ENCODE measurements at places on chromosomes 5 and 9.
A peak's percentile ranks its signal among the peaks of the same experiment; 100 is the strongest.

DNA sequence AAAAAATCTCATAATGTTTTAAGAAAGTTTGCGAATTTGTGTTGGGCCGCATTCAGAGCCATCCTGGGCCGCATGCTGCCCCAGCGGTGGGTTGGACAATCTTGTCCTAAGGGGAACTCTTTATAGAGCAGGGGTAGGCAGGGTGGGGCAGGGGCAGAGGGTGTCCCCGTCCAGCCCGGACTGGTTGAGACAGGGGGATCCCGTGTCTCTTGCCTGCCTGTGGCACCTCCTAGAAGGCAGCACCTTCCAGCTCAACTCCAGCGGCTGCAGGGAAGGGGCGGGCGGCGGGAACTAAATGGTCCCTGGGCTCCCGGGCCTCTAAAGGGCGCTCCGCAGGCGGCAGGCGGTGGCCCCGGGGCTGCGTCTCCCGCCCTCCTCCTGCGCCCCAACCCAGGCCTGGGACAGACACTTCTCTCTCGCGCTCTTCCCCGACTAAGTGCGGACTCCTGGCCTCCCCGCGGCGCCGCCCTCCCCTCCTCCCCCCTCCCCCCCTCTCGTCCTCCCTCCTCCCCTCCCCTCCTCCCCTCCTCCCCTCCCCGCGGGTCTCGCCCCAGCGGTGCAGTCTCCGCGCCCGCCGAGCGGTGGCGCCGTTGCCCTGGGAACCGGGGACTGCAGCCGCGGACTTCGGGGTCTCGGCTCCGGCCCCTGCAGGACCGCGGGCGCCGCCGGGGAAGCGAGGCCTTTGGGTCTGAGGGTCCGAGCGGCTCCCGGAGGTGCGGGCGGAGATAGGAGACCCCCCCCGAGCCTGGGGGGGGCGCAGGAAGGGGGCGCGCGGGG, 132.6 kb downstream of the MRPL36 start:
- peak; percentile 44 for DNase-seq

- DNase-seq, result no peak
Measured at GRCh38 chr9:31136524-31136923, 1247.9 kb upstream of the ACO1 start.

DNA sequence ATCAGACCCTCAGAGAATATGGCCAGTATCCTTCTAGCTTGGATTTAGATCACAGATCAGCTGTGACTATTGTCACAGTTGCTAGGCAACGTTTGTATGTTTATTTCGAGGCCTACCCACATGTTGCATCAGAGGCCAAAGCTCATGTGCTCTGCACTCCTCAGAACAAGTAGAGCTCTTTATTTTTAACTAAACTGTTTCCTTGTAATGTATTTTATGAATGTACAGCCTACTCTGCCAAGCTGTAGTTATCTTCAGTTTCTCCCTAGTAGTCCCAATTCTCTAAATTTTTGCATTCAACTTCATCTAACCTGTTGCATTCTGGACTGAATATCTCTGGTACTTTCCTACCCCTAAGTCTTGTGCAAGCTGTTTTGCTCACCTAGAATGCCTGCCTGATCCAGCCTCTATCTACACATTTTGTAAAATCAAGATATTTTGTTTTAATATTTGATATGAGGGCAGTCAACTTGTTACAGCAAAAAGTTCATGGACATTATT, 52.8 kb downstream of the CAST start:
- DNase-seq, result no peak

DNA sequence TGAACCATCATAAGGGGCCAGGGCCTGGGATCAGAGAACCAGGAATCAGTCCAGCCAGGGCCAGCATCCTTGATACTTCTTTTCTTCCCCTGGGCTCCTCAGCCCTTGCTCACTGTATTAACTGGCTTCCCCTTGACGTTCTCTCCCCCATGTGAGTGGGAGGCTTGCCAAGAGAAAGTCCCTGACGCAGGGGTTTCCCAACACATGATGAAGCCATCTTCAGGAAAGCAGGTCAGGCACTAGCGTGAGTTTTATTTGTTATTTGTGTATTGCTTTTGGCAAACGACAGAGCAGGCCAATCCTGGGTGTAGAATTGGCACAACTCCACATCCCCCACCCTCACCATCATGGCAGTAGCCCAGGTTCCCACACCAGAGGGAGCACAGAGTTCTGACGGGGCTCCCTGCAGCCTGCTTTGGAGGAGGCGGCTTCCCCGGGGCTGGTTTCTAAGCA, 165.5 kb upstream of the NFIL3 start:
- DNase-seq, result no peak

DNA sequence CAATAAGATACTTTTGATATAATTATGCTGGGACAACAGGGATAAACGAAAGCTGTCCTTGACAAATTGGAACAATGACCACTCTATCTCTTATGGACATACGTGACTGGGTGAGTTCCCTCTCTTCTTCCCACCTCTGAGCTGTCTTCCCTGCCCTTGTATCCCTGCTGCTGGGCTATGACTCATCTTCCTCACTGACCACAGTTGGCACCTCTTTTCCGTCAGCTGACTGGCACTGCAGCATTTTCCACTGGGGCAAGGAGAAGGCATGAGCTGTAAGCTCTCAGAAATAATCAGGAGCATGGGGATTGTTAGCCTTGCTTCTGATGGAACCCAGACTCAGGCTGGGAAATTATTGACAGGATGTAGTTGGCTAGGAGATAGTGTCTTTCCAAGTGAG, 48.7 kb downstream of the PCSK1 start:
- DNase-seq, result no peak

DNA sequence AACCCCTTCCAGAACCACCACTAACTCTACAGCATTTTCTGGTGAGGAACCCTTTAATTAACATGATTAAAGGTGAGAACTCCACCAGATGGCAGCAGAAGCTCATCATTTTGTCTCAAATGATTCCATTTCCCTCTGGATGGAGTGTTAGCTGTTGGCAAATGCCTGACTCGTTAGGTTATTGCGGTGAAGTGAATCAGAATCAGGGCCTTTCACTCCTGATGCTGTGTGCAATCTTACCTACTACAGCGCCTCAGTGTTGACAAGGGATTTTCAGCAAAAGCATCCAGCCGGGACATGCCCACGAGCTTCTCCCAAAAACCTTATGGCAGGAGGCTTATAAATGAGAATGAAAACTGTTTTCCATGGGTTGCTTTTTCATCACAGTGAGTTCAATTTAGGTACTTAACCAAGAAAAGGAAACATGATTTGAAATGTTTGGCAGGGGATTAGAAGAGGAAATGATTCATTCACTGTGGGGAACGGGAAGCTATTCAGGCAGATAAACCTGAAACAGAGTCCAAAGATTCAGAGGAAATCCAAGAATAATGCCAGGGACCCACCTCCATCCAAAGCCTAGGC, 48.0 kb upstream of the CAST start:
- peak; percentile 42 for DNase-seq

- no peak for DNase-seq
Measured at GRCh38 chr5:98742396-98743073, 30.9 kb upstream of the RGMB start.

DNA sequence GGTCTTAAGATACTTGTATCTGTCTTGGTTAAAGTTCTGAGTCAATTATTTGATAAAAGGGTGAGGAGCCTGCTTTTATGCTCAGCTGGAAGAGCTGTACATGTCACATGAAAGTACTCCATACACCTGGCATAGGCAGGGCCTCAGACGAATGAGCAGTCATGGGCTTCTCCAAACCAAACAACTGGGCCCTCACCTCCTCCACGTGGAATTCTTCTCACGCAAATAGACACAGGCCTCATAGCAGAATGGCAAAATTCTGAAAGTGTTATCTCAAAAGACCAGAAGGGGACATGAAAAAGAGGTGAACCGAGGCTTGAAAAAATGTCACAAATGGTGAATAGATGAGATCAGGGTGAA, 48.6 kb downstream of the FAM240B start:
- DNase-seq, result no peak

DNA sequence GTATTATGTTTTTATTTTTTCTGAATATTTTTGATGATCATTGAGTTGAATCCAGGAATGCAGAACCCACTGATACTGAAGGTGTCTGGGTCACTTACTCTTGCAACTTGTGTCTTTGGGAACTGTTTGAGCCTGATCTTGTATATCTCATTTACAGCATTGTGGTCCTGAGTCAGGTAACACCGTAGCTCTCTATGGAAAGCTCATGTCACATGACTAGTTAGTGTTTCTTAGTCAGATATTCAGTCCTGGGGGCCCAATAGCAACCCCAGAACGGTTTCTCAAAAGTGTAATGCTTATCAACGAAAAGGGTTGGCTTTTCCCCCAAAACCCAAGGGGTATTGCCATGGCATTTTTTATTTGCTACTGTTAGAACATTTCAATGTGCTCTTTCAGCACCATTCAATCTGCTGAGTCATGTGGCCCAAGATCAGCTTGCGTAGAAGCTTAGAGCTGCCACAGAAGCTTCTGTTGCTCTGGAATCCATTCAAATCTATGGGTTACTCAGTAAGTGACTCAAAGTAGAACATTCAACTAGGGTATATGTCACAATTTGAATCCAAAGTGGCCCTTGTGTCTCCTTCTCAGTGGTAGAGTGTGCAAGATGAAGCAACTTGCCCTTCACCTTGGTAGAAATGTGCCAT, 12.1 kb upstream of the PTAR1 start:
- no peak for DNase-seq

GRCh38 chr5:57986761-57987341, 473.0 kb downstream of the PLK2 start:
- DNase-seq, result no peak

DNA sequence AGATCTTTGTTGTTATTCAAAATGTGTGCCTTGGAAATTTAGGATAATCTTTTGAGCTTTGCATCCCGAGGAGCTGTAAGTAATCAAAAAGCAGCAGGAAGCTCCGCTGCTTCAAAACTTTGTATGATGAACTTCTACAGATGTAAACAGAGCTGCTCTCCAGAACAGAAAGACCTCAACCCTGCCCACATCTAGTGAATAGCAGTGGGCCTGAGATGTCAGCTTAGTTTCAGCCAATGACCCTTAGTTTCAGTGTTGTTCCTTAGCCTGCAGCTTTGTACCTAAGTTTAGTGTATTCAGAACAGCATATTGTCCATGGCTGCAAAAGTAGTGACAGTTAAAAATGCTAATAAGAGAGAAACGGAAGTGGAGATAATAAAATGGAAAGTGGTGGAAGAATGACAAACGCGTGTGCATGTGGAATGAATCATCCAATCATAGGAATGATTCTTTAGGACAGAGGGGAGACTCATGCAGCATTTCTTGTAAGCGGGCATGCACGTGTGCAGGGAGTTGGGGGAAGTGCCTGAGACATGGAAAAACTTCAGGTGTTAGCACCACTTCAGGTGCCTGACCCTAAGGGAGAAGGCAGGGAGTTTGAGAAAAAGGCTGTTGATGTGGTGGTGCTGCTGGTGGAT, 24.9 kb downstream of the SNX24 start:
- no peak for DNase-seq

- no peak for DNase-seq
Measured at GRCh38 chr9:131651599-131651998, 88.3 kb downstream of the RAPGEF1 start.

GRCh38 chr5:149007174-149007573, 55.7 kb downstream of the SH3TC2 start:
- no peak for DNase-seq

GRCh38 chr9:125732562-125732961, 14.6 kb upstream of the PBX3 start:
- no peak for DNase-seq

GRCh38 chr9:16704116-16705110, 166.1 kb downstream of the BNC2 start:
- no peak for DNase-seq

GRCh38 chr9:97307091-97307490, 368 bp upstream of the CCDC180 start:
- peak; percentile 19 for DNase-seq

DNA sequence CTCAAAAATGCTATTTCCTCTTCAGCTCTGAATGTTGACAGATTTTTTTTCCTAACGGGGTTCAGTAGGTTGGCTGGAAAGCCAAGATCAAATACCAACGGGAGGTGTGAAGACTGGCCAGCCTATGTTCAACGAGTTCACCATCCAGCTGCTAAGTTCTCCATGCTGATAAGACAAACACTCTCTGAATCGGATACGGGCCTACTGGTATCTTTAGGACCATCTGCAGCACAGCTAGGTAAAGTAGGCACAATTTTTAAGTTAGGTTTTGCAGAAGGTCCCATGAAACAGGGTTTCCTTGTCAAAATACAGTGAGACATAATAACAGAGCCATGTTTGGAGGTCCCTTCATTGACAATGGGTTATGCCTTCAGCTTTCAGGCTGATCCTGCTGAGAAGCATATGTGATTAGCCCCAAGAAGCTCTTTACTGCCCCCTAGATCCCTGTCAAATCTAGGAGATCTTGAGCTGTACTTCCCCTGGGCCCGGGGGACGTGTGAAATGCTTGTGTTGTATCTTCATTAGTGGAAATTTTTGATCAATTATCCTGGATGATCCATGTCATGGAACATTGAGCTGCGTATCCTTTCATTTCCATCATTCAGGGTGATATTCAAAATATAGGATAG, 60.6 kb downstream of the PGM5 start:
- no peak for DNase-seq

GRCh38 chr5:151923866-151924476, 680 bp downstream of the GLRA1 start:
- no peak for DNase-seq

- no peak for DNase-seq
Measured at GRCh38 chr5:6059137-6059800, 319.1 kb downstream of the MED10 start.

GRCh38 chr5:103371046-103371607, 112.6 kb downstream of the MACIR start:
- no peak for DNase-seq

DNA sequence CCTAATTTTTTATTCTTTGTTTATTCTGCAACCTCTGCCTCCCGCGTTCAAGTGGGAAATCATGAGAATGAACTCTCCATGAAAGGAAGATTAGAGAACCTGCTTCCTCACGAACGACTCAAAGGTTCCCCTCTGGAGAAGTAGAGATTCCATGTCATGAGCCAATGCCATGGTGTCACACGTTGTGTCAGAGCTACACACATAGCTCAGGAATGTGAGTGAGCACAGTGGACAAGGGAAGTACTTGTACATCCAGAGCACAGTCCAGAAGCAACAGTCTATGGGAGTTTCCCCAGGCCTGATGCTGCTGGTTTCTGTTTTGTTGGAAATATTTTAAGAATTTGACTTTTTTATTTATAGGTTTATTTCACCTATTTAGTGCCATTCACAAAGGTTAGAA, 26.8 kb upstream of the PPP2CA start:
- DNase-seq, result no peak

GRCh38 chr5:67971223-67971830, 244.2 kb upstream of the PIK3R1 start:
- DNase-seq, result no peak

GRCh38 chr9:87212605-87213021, 265.3 kb upstream of the GAS1 start:
- DNase-seq, result no peak

DNA sequence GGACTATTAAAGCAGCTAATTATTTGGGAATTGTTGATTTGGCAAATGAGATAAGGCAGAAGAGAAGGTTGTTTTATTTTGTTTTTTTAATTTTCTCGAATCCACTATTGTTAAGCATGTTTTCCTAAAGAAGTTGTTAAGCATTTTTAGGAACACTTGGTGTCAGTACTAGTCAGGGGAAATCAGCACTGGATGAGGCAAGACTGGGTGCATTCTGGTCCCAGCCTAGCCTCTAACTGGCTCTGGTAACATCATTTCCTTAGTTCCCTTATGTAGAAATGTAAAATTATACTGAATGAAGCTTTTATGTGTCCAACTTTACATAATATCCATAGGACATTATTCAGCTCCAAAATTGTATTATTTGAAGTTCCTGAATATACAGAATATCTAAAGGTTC, 196.1 kb downstream of the PCSK5 start:
- DNase-seq, result no peak

GRCh38 chr9:133955821-133956411, 36.2 kb downstream of the VAV2 start:
- peak; percentile 10 for DNase-seq

GRCh38 chr5:75848077-75848476, 130.8 kb upstream of the POC5 start:
- DNase-seq, result no peak

Measured in stimulated activated CD4-positive, alpha-beta T cell treated with anti-CD3 and anti-CD28 coated beads, TNF-alpha, amount 100 ng/mL, for 48 hours (primary cell).